ENCODE measurements at places on chromosomes 11 and 22.

DNA sequence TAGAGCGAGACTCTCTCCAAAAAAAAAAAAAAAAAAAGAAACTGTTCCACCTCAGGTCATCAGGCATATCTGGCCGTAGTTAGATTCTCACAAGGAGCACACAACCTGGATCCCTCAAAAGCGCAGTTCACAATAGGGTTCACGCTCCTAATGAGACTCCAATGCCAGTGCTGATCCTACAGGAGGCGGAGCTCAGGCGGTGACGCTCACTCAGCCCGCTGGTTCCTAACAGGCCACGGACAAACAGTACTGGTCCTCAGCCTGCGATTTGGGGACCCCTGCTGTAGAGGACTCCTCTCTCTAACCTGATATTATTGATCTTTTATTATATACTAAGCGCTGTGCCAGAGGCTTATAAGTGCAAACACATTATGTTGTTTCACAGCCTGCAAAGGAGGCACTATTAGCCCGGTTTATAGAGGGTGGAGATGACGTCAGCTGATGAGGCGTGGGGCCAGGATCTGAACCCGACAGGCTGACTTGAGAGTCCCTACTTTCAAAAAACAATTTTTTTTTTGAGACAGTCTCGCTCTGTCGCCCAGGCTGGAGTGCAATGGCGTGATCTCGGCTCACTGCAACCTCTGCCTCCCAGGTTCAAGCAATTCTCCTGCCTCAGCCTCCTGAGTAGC is 4.9 kb upstream of the MAFF start:
- no peak for DNase-seq

- DNase-seq, result peak; percentile 31
Observed at GRCh38 chr11:6251120-6251733, 8.4 kb upstream of the CCKBR start.

DNA sequence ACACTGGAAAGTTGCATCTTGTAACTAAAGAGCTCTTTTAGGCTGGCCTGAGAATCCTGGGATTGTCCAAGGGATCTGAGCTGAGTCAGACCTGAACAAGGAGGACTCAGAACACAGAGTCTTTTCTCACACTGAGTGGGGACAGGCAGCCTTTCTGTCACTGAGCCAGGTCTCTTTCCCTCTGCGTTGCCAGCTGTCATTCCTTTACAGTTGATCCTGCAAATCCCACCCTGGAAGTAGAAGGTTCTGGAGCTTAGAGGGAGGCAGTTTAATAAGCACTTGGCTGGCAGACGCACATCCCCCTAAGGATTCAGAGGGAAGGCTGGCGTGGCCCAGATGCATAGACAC is 76.3 kb upstream of the SUSD2 start:
- no peak for DNase-seq

- no peak for DNase-seq
Observed at GRCh38 chr11:17718510-17718962, 835 bp upstream of the MYOD1 start.

- no peak for DNase-seq
Observed at GRCh38 chr11:2135018-2135569, 4.1 kb downstream of the IGF2 start.

DNA sequence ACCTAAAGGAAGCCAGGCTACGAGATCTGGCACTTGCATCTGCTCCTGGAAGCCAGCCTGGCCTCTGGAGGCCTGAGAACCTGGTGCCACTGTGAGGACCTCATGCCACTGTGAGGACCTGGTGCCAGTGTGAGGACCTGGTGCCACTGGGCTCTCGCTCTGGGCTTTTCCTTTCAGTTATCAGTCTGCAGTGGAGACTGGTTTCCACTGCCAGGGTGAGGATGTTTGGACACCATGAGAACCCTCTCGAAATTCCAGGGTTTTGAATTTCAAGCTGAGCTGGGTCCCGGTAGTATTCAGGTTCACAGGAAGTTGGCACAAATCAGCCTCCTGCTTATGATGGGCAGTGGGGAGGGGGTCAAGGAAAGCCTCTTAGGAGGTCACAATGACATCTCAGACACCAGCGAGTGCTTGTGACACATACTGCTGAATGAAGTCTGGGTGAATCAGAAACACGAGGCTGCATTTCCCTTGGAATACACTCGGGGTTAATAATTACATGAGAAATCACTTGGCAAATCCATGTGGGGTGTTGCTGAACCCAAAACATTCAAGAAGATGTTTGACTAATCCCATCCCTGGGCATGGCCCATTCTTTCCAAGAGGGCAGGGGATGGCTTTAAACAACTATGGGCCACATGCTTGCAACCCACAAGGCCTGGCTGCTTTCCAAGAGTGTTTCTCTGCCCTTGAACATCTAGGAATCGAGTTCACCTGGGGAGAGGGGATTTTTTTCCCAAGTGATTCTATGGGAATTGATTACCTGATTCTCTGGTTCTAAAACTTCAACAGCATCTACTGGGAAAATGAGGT is 60.2 kb downstream of the LINC01488 start:
- DNase-seq, result no peak

DNA sequence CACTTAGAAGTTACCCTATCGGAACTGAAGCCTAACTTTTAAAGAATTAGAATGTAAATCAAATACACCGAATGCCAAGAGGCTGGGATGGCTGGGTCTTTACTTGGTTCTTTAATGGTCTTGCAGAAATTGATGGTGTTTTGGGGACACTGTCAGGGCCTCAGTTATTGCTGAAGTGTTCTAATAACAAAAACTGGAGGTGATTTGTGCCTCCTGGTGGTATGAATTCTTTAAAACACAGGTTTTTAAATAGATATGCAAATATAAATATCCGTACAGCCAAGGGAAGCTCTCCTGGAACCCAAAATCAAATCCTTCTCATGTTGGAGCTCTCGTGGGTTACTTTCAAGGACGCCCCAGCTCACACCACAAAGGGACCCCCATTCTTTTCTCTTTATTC is 19.3 kb upstream of the TMPRSS5 start:
- no peak for DNase-seq

- no peak for DNase-seq
Observed at GRCh38 chr22:31898926-31899325, 45.4 kb upstream of the YWHAH start.

- DNase-seq, result no peak
Observed at GRCh38 chr11:112538534-112539280, 278.0 kb upstream of the PLET1 start.

DNA sequence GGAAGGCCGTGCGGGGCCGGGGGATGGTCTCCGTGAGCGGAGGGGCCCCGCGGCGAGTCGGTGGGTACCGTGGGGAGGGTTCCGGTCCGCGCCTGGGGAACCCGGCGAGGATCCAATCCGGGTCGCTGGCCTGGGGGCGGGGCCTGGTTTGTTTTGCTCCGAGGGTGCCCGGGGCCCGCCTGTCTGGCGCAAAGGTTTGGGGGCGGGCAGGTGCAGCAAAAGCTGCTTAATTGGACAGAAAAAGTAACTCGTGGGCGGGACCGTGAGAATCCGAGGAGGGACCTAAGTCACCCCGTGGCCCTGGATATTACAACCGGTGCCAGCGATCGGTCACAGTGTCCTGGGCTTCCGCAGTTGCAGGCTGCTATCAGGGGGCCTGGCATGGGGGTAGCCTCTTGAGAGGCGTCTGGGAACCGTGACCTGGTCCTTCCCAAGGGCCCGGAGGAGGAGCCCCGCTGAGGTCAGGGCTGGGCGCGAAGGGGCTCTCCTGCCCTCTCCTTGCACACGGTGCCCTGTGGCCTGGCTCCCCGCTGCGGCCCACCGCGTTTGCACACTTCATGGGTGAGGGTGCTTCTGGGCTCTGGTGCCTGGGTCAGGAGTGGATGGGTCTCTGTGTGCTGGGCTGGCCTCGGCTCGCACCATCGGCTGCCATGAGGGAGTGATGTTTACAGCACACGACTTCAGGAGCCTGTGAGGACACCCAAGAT is 1.4 kb downstream of the PNPLA2 start:
- DNase-seq, result no peak

- no peak for DNase-seq
Observed at GRCh38 chr11:122036493-122036892, 79.5 kb downstream of the BLID start.

GRCh38 chr11:76617553-76618265 is 52.8 kb downstream of the LRRC32 start:
- no peak for DNase-seq

GRCh38 chr11:47971501-47971900 is 8.9 kb upstream of the PTPRJ start:
- DNase-seq, result no peak

DNA sequence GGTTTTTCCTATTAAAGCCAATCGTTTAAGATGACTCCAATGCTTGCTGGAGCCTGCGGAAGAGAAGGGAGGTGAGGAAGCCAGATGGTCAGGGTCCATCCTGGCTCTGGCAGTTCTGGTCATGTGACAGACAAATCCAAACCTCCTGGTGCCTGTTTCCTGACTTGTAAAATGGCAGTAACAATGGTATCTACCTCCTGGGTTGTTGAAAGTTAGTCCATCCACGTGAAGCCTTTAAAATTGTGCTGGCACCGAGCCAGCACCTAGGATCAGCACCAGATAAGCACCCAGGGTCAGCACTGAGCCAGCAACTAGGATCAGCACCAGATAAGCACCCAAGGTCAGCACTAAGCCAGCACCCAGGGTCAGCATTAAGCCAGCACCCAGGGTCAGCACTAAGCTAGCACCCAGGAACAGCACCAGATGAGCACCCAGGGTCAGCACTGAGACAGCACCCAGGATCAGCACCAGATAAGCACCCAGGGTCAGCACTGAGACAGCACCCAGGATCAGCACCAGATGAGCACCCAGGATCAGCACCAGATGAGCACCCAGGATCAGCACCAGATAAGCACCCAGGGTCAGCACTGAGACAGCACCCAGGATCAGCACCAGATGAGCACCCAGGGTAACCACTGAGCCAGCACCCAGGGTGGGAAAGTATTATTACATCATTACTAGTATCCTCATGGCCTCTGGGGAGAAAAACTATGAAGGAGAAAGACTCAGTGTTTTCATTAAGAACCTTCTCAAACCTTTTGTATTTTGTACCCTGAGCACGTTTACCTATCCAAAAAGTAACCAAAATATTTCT is 17.2 kb downstream of the KIAA0930 start:
- no peak for DNase-seq

- no peak for DNase-seq
Observed at GRCh38 chr11:40227730-40228129, 1231.7 kb downstream of the LRRC4C start.

- no peak for DNase-seq
Observed at GRCh38 chr11:103872748-103873147, 163.7 kb upstream of the DDI1 start.

DNA sequence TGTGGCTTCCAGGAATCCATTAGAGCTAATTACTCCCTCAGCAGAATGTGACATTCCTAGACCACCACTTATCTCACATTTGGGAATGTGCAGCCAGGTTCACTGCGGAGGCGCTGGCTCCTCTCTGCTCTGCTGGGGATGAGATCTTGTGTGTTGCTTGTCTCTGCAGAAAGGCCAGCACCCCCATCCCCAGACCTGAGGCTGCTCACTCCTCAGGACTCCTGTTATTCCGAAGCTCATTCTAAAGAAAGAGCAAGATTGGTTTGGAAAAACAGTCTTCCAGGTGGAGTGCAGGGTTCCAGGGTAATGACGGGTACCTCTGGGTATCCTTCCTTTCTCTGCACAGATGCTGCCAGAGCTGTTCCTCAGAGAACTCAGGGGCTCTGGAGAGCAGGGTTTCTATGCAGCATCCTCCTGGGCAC is 20.8 kb downstream of the RSPH14 start:
- DNase-seq, result no peak

GRCh38 chr11:117419482-117420142 is 92.0 kb downstream of the CEP164 start:
- no peak for DNase-seq

GRCh38 chr22:42432020-42432596 is at the start of gene NFAM1:
Gene NFAM1 (minus strand): TSS chr22:42432403. CDS start chr22:42432357, 46 bp downstream.
- no peak for DNase-seq

DNA sequence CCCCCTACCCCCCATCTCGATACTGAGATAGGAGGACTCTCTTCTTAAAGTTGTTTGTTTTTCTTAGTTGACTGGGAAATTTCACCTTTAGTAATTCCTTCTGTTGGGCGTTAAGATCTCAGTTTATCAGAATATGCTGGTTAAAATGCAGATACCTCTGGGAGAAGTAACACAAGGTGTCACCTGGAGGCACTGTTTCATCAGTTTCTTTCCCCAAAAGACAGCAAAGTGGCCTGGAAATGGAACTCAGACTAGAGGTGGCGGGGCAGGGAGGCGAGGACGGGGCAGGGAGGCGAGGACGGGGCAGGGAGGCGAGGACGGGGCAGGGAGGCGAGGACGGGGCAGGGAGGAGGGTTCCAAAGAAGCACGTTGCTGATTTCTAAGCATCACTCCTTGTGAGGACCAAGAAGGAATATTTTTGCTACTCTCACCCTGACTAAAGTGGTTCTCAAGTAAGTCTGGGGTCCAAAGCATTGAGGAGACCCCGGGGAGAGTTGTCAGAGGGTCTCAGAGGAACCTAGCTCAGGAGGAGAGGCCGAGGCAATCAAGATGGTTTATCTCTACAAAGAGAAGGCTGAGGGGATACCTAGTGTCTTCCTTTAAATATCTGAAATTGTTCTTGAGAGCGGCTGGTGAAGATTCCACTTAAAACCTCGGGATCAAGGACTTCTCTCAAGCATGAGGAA is 147.0 kb upstream of the B3GAT1 start:
- no peak for DNase-seq

DNA sequence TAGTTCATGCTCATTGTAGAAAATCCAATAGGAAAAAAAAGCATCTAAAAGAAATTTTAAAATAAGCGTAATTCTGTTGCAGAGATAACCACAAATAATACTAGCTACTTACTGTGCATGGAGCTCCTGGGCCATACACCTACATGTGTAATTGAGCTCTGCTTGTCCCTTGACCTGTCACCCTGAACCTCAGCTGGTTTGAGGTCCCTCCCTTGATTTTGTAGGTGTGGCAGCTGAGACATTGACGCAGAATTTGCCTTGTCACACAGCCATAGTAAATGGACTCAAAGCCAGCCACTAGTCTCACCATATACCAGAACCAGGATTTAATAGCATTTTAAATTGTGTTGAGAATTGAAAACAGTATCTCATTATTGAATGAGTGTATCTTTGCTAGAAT is 135.3 kb downstream of the MORC2 start:
- DNase-seq, result no peak

- DNase-seq, result no peak
Observed at GRCh38 chr11:126624506-126624905, 269.0 kb downstream of the ST3GAL4 start.

GRCh38 chr11:112073941-112074811 is at the start of the genes NKAPD1 and PIH1D2:
Gene NKAPD1 (plus strand): TSS chr11:112074299. CDS start chr11:112075575, 1,276 bp downstream.
Gene PIH1D2 (minus strand): TSS chr11:112074017. CDS start chr11:112073174, 843 bp downstream.
- DNase-seq, result peak; percentile 60

DNA sequence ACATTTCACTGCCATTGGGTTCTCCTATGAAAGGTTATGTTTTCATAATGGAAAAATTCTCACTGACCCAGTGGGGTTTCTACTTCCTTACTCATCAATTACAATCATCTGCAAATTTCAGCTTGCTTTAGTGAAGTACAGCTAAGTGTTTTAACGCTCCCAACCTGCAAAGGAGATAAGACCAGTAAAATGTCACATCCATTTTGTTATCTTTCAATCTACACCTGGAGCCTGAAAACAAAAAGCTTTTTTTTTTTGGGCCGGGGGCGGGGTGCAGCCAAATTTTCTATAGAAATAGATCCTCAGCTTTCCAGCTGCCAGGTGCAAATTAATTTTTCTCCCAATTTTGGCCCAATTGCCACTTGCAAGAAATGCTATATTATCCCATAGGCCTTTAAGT is 40.6 kb downstream of the CADM1 start:
- DNase-seq, result no peak

GRCh38 chr11:68357568-68357967 is 45.2 kb downstream of the LRP5 start:
- DNase-seq, result no peak

GRCh38 chr22:50507421-50507990 is at the start of gene LMF2:
Gene LMF2 (minus strand): TSS chr22:50507702. CDS start chr22:50507675, 27 bp downstream.
- peak; percentile 11 for DNase-seq

GRCh38 chr11:35235157-35235468 is 96.1 kb downstream of the CD44 start:
- no peak for DNase-seq

GRCh38 chr11:65899356-65900124 is 648 bp downstream of the FOSL1 start:
- no peak for DNase-seq

Data from AG09309 (cell line).